Bronchial epithelial cell (primary cell): ENCODE measurements at places on chromosomes 2 and 18. TPM values are rescaled to one million over a fixed set of nuclear protein-coding genes. Genes with fewer than 3 reads are reported as not detected.

The SRD5A2 gene
- total RNA-seq = under 0.01 TPM in 1 of 2 replicates, not detected in the other

- peak; percentile 22 for DNase-seq
Measured at GRCh38 chr2:199804831-199805230, 46.2 kb downstream of the FTCDNL1 start.

- peak; percentile 56 for DNase-seq
Measured at GRCh38 chr2:200905618-200906296, 16.6 kb downstream of the NIF3L1 start.

DNA sequence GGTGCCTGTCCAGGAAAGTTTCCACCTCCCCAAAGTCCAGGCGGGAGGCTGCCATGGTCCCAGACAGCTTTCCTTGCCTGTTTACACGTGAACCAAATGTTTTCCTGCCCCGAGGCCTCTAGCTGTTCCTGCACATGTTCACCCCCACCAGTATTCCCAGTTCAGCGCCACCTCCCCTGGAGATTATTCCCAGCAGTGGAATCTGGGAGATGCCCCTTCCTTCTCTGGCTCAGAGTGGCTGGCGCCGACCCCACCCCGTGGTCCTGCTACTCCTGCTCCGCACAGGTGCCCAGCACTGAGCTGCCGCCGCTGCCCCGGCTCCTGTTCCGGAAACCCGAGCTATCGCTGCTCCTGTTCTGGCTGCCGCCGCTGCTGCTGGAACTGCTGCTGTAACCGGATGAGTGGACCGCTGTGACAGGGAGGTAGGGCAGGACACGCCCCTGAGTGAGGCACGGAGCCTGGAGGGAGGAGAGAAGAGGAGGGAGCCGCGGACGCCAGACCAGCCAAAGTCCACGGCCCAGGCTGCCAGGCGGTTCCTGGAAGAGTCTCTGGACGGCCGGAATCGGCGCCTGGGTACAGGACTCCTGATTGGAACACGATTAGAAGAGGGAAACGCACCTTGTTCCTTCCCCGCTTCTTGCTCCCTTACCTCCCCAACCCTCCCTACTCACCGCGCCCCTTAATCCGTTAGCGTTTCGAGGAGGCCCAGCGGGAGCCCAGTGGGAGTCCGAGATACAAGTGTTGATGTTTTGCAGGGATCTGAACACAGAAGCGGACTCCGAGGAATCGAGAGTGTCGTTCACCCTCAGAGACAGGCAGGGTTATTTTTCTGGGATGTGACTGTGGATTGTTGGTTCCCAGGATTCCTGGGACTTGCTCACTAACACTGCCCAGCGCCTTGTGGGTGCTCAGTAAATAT lies at the start of gene PDE11A:
Gene PDE11A (minus strand): TSS at position 395 of the 919 bp plus-strand sequence. CDS start 340 bp downstream, at position 55.
- DNase-seq = peak; percentile 78

DNA sequence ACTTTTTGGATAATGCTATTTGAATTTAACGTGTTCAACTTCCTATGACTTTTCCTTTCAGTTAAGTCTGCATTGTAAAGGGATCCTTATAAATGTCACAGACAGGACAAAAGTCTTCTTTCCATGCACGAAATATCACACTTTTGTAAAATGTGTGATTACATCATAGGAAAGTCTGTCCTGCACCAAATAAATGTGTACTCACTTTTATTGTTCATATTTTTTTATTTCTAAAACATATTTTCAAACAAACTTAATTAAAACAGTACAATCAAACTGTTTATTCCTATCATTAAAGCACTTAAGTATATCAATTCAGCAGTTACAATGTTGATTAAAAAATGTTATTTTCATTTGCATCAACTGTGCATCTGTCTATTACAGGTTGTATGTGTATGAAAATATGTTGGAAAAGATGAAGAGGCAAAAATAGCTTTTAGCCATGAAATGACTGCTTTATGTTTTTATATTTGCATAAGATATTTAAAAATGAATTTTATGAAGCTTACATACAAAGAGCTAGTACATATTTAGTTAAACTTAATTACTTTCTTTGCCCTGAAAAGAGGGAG lies 105.6 kb downstream of the CSRNP3 start:
- DNase-seq = no peak
